ENCODE measurements at places on chromosomes 16 and 17.

GRCh38 chr16:60816461-60816860 lies 1219.8 kb downstream of the CDH8 start:
- DNase-seq = no peak

DNA sequence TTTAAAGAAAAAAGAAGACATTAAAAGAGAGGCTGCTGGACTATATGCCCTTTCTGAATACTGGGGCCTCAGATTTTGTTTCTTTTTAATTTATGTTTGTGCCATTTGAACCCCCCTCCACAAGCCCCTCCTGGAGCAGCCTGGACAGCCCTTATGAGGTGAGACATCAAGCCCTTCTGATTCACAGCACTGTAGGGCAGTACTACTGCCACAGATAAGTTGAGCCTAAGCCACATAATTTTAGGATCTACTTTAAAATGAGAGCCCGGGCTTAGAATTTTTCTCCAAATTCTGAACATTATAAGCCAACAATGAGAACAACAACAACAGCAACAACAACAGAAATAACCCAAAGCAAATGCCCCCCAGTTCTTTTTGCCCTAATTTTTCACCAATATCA lies 256.9 kb upstream of the SALL1 start:
- DNase-seq = no peak

- no peak for DNase-seq
These were observed 206.7 kb downstream of the PARN start for GRCh38 chr16:14423344-14423743.

GRCh38 chr17:82940226-82941020 lies 100.6 kb upstream of the ZNF750 start:
- DNase-seq = no peak

DNA sequence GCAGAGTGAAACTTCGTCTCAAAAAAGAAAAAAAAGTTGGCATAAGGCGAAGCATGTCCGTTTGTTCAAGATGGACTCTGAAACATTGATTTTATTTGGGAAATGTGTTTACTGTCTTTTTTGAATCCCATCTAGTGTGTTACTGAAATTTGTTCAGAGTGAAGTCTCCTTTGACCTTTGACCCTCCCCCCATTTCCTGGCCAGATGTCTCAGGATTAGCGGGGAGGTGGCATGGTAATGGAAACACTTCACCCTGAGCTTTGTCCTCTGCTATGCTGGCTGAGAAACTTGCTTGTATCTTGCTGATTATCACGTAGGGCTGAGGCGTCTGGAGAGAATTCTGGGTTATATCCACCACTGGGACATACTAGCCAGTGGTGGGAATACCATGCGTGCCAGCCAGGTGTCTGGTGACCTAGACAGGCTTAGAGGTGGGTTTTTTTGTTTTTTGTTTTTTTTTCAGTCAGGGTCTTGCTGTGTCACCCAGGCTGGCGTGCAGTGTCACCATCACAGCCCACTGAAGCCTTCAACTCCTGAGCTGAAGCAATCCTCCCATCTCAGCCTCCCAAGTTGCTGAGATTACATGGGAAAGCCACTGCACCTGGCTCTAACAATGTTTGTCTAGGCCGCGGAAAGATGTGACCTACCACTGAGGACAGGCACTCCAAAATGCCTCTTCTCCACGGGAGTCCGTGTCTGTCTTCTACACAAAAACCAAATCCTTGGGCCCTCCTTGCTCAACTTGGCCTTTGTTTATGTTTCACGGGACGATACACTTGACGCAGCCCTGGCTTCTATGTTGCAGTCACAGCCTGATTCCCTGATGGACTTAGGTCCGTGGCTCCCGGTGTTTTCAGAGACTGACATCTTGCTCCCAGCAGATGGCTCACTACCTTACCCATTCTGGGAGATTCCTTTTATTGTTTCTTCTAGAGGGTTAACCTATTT lies 6.6 kb upstream of the GALK1 start:
- DNase-seq = no peak

- DNase-seq = no peak
These were observed 19.1 kb upstream of the DDX52 start for GRCh38 chr17:37662353-37662752.
